Right cardiac atrium (tissue), 5 donors: ENCODE measurements at places on chromosomes 13 and 19. TPM values are rescaled to one million over a fixed set of nuclear protein-coding genes. Genes with fewer than 3 reads are reported as not detected.

- DNase-seq: peak; percentile 51
Measured at GRCh38 chr13:101695870-101696516, 243.5 kb downstream of the ITGBL1 start.

The CALR3 gene
- not detected for polyA plus RNA-seq

DNA sequence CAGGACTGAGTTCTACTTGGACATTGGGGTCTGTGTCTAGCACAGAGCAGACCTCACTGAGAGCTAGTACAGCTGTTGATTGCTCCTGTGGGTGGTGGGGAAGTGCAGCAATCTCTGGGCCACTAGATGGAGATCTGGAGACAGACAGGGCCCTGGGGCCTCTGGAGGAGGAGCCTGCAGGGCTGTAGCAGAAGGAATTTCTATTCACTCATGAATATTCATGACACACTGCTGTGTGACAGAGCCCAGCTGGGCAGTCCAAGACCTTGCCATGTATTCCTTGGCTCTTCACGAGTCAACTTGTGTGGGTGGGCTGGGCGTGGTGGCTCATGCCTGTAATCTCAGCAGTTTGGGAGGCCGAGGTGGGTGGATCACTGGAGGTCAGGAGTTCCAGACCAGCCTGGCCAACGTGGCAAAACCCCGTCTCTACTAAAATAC, 37.5 kb downstream of the SUGP2 start:
- peak; percentile 79 for DNase-seq

The TSKS gene
- polyA plus RNA-seq: 1.1 TPM

- DNase-seq: peak; percentile 71
Measured at GRCh38 chr13:26964278-26965250, 204.0 kb upstream of the GPR12 start.

The TTC9B gene
- polyA plus RNA-seq: 0.11 TPM

The C19orf47 gene
- polyA plus RNA-seq: 194 TPM
